Ureter (tissue), 1 donor: ENCODE measurements at places on chromosomes 1 and 21. TPM values are rescaled to one million over a fixed set of nuclear protein-coding genes. Genes with fewer than 3 reads are reported as not detected.

SLC2A5 gene
- 1.1 TPM for total RNA-seq

ATP6V1G3 gene
- not detected for total RNA-seq

SLC19A2 gene
- 20.9 TPM for total RNA-seq

- no peak for DNase-seq
These were observed 69.0 kb upstream of the DIRAS3 start for GRCh38 chr1:68119445-68119844.

DNA sequence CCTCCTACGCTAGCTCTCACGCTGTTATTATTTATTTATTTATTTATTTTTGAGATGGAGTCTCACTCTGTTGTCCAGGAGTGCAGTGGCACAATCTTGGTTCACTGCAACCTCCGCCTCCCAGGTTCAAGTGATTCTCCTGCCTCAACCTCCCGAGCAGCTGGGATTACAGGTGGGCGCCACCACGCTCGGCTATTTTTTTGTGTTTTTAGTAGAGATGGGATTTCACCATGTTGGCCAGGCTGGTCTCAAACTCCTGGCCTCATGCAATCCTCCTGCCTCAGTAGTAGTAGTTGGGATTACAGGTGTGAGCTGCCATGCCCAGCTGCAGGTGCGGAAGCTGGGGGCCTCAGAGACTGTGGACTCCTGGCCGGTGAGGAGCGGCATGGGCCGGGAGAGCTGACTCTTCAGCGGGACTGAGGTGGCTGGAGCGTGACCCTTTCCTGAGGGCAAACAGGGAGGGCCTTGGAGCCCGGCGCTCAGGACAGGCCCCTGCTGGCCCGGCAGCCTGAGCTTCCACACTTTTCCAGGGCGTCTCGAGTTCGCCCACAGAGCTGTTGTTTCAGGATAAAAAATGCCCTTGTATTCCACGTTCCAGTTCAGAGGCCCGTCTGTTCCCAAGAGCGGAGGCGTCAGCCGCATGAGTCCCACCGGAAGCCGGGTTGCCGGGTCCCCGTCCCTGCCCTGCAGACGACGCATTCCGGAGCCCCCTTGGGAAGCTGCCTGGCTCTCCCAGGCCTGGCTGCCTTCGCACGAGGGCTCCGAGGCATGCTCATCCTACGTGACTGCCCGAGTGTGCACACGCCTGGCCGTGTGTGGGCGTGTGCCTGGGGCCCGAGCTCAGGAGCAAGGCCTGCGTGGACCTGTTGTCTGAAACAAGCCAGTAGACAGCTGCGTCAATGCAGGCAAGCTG lies 126.2 kb downstream of the SIK1 start:
- no peak for DNase-seq
